NCI-H187 (cell line): ENCODE measurements at places on chromosomes 3 and 15.

GRCh38 chr15:83565553-83566159 lies 88.3 kb upstream of the ADAMTSL3 start:
- DNase-seq, result no peak

DNA sequence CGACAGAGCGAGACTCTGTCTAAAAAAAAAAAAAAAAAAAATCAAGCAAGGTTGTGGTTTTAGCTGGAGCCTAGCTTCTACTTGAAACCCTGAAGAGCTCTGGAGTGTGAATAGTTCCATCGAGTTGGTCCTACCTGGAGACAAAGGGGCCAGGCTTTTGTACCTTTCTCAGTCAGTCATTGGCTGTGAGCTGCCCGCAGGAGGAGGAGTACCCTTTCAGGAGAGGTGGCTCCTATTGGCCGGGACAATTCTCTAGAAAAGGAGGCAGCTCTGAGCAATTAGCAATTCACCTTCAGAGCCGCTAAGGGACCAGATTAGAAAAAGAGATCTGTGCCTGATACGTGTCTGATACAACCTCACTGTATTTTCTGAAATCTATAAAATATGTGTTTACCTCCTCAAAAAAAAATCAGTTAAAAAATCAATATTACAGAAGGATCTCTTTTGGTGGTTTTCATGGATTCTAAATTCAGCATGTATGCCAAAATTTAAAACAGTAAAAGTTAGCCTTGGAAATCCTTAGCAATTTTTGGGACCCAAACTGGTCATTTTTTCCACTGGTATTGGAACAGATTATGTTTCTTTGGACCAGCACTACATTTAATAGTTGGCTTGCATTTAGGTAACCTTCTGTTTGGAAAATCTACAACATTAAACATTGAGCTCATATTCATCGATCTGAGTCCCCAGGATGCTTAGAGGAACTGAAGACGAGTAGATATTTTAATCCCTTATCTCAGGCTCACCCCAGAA lies 29.7 kb upstream of the PDCD6IP start:
- DNase-seq, result no peak

GRCh38 chr3:13071695-13072094 lies 1.5 kb downstream of the IQSEC1 start:
- no peak for DNase-seq

- DNase-seq, result no peak
These were observed 9.1 kb downstream of the ST8SIA2 start for GRCh38 chr15:92402751-92403150.

- DNase-seq, result no peak
These were observed 42.0 kb upstream of the SACM1L start for GRCh38 chr3:45647148-45647619.

DNA sequence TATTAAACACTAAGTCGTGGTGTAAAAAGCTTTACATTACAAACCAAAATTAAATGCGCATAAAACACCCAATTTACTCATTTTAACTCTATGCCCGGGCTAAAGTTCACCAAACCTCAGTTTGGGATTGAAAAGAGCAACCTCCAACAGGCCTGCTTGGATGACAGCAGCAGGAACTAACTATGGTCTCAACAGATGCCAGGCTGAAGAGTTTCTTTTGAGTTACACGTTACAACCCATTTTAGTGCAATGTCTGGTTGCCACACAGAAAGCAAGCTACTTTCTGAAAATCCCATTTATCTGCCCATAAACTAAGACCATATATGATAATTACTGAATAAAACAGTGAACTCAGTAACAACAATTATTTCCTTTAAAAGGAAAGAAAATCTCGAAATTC lies 2.2 kb downstream of the SATB1 start:
- no peak for DNase-seq

DNA sequence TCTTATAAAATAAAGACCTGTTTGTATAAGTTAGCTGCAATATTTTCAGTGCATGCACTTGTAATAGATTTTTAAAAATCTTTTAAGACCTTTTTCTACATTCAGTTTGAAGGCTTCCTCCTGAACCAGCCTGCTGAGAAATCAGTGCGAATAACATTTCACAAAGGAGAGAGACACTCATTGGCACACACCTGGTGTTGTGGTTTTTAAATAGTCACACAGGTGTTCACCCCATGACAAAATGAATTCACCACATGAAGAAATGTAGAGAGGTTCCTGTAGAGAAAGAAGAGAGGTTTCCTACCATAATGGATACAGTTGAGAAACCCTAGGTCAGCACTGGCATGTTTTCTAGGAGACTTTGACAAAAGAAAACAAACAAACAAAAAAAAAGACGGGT lies 237.3 kb downstream of the CNTN6 start:
- DNase-seq, result no peak
